IPS-NIHi11 (cell line): ENCODE measurements at places on chromosomes 2 and 18.

GRCh38 chr2:151907286-151908203 is 79.3 kb upstream of the ARL5A start:
- no peak for DNase-seq

DNA sequence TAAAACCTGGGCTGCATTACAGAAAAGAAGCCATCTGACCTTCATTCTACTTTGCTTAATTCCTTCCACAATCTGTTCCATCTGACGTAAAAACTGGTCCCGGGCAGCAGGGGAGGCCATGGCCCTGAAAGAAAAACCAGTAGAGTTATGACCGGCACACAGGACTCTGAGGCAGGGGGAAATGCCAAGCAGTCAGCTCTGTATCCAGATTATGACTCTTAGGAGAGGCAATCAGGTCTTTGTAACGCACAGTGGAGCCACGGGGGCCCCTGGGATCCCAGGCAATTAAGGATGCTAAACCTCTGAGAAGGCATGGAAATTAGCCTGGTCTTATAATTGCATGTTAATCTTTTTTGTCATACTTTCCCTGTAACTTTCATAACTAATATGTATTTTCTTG is 78.4 kb downstream of the CCDC93 start:
- DNase-seq, result no peak

- peak; percentile 58 for DNase-seq
Measured at GRCh38 chr2:174325373-174326160, 9.2 kb upstream of the SP9 start.

DNA sequence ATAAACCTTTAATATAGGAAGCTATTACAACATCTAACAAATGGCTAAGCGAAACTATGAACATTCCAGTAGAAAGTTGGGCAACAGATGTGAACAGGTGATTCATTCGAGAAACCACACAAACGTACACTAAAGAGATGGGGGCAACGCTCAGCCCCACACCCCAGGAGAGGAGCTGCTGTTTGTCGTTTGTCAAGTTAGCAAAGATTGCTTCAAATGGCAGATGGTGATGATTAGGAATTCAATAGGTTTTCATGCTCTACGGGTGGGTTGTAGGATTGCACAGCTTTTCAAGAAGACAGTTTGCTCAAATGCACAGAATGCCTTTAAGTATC is 154.7 kb upstream of the HDAC4 start:
- DNase-seq, result no peak

GRCh38 chr2:96733931-96734330 is 5.9 kb downstream of the LMAN2L start:
- DNase-seq, result no peak

- no peak for DNase-seq
Measured at GRCh38 chr2:11393711-11394236, 49.3 kb upstream of the ROCK2 start.
